ENCODE measurements at places on chromosomes 11 and 22.

- no peak for DNase-seq
These were observed 10.3 kb upstream of the THOC5 start for GRCh38 chr22:29563652-29564460.

GRCh38 chr22:42296883-42297282 lies 26.4 kb upstream of the TCF20 start:
- no peak for DNase-seq

- DNase-seq, result no peak
These were observed 224.2 kb downstream of the CEP164 start for GRCh38 chr11:117551761-117552343.

DNA sequence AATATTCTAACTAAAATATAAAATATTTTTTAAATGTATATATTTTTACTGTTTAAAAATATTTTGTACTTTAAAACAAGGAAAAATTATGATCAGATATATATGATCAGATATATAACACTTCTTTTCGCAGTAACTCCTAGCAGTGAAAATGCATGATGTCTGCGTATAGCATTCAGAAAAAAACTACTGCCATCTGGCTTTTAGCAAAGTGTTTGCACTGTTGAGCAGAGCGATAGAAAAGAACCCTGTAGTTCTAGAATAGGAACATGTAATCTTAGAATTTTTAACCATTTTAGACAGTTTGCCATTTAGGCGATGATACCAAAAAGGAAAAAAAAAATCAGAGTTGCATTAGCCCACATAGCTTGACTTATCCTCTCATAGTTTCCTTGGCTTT lies 370.4 kb upstream of the ANO3 start:
- no peak for DNase-seq

GRCh38 chr11:102653744-102654291 lies 28.7 kb upstream of the MMP20 start:
- no peak for DNase-seq

- no peak for DNase-seq
These were observed 575 bp downstream of the MFNG start for GRCh38 chr22:37485395-37486223.

DNA sequence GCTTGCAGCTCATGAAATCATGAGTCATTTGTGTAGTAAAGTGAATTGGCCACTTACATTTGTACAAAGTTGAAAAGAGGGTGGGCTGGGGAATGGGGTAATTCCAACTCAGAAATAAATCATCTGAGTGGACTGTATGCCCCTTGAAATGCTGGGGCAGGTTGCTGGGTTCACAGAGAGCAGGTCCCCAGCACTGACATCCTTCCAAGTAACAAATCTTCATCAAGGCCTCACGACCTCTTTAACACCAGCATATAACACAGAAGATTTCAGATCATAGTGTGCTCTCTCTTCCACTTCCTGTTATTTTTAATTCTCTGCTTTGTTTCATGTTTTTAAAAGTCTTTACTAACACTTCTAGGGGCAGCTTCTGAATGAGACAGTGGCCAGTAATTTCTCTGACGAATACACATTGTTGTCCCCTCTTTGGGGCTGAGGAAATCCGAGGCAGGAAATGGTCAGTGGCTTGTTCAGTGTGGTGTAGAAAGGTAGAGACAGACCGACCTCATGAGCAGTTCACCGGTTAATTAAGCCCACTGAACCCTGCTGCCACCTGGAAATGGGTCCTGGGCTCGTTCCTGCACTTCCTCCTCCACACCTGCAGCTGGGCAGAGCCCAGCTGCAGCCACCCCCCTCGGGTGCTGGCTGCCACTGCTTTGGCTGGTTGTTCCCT lies 127.7 kb downstream of the MAML2 start:
- DNase-seq, result no peak
